ENCODE measurements at places on chromosomes 11 and 22.

DNA sequence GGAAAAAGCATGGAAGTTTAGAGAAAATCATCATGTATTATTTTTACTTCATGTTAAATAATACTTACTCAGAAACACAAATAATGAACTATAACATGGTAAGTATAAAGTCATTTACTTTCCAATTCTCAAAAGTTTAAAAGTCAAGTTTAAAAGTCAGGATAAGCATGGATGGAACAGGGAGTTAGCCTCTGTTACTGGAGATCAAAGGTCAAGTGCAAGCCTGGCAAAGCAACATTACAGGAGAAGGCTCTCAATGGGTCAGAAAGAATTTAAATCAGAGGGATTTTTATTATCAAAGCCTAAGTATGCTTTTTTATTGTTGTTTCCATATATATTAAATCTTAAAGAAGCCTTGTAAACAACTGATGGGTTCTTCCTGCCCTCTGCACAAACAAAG, 505.4 kb downstream of the KCNA4 start:
- no peak for DNase-seq

DNA sequence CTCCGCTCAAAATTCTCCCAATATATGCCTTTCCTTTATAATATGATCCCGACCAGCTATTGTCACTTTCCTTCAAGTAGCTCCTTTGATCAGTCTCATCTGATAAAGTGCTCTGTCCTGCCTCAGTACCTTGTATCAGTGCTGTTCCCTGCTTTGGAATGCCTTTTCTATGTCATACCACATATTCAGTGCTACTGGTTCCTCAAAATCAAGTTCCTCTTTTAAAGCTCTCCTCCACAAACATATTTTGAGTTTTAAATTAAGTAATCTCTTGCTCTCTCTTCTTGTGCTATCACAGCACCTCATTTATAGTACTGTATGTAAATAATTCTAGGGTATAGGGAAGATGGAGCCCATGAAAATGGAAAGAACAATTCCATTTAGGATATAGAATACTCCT, 137.1 kb upstream of the CTSC start:
- no peak for DNase-seq

DNA sequence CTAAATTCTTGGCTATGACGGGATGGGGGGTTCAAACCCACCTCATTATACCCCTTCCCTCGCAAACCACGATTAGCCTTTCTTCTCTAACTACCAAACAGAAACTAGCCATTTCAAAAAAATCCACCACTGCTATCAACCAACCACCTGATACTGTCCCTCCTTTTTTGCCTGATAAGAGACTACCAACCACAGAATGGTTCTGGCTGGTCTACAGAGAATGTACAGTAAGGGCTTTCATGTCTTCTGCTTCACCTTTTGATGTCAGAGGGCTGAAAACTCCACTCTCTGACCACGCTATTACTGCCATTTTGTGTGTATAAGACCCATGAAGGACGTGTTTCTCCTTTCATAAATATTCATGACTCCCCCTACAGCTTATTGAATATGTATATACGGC, 19.1 kb downstream of the RIC3 start:
- DNase-seq, result no peak

GRCh38 chr11:14323118-14323676, 35.8 kb downstream of the RRAS2 start:
- DNase-seq, result no peak

DNA sequence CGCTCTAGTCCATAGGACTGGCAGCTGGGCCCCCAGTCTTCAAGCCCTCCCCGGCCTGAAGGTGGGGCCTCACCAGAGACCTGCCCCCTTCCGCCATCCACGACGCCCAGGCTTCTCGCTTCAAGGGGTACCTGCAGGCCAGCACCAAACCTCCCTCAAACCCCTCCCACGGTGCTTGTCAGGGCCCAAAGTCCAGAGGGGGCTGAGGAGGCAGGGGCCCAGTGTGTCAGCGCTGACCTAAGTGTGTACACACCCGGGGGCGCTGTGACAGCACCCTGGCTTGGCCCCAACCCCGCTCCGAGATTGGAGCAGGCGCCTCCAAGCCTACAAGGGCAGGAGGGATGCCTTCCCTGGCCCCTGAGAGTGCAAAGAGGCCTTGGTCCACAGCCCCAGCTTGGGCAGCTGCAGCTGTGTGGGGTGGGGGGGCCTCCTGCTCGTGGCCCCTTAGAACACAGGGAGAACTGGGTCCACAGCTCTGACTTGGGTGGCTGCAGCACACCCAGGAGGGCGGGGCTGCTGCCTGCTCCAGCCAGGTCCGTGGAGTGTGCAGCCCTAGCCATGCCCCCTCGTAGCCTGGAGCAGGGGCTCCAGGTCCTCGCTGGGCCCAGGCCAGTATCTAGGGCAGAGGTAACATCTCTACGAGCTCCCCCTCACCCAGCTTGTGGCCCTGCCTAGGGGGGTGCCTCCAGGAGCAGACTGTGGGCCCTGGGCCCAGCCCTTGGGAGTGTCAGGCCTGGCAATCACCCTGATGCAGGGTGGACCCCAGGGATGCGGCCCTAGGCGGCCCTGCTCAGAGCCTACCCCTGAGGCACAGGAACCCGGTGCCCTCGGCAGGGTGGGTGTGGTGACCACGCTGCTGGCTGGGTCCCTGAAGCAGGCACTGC, 4.9 kb downstream of the SBF2 start:
- DNase-seq, result no peak

DNA sequence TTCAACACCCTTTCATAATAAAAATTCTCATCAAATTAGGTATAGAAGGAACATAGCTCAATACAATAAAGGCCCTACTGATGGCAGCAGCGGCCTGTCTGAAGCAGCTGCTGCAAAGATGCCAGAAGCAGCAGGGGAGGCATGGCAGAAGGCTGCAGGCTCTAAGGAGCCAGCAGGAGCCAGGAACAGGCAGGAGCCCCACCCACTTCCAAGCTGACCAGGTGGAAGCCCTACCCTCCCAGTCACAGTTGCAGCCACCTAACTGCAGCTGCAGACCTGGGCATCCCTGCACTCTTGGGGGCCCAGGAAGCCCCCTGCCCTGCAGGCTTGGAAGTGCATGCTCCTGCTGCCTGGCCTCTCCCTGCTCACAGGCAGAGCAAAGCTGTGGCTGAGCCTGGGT, 18.2 kb upstream of the OR6A2 start:
- peak; percentile 9 for DNase-seq

DNA sequence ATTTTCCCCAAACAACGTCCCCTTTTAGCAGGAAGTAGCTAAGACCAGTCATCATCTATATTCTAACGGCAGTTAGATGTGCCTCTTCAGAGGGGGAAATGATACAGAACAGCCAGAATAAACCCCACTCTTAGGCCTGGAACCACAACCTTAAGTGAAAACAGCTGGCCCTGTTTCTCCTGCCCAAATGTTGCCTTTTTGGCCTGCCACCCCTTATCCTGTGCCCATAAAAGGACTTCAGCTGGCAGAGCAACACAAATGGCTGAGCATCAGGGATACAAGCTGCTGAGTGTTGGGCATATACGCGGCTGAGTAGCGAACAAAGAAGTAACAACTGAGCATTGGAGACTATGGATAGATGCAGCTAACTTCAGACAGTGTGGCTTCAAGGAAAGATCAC, 1491.4 kb downstream of the LRRC4C start:
- DNase-seq, result no peak

GRCh38 chr11:118917481-118918127, 8.1 kb downstream of the BCL9L start:
- peak; percentile 92 for DNase-seq

GRCh38 chr11:16897470-16898061, 116.6 kb downstream of the PLEKHA7 start:
- DNase-seq, result no peak

DNA sequence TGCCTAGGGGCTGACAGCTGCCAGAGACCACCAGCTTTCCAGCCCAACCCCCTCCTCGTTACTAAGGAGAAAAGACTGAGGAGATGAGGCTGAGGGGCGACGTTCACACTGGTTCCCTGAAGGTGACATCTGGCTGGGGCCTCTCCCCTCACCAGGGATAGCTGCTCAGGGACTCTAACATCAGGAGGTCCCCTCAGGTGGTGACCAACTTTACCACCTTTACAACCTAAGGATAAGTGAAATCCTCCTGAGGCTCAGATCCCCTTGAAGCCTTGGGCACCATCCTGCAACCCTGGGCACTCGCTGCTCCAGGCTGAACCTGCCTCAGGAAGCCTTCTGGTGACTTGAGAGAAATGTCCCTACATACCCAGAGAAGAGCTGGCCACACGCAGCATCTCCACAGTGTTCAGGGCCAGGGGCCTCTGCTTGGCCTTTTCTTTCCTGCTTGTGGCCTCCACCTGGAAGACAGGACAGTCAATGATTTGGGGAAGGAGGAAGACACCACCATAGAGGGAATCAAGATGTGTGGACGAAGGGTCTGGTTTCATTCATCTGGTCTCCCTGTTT, 12.4 kb upstream of the PPM1F start:
- DNase-seq, result no peak

DNA sequence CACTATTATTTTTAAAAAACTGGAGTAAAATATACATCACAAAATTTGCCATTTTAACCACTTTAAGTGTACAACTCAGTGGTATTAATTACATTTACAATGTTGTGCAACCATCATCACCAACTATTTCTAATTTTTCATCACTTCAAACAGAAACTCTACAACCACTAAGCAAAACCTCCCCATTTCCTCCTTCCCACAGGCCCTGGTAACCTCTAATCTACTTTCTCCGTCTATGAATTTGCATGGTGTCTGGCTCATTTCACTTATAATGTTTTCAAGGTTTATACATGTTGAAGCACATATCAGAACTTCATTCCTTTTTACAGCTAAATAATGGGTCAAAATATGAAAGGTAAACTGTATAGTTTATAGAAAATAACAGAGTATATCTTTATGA, 24.4 kb downstream of the DDI1 start:
- DNase-seq, result no peak

- DNase-seq, result no peak
Observed at GRCh38 chr11:69985641-69986439, 92.3 kb upstream of the ANO1 start.

DNA sequence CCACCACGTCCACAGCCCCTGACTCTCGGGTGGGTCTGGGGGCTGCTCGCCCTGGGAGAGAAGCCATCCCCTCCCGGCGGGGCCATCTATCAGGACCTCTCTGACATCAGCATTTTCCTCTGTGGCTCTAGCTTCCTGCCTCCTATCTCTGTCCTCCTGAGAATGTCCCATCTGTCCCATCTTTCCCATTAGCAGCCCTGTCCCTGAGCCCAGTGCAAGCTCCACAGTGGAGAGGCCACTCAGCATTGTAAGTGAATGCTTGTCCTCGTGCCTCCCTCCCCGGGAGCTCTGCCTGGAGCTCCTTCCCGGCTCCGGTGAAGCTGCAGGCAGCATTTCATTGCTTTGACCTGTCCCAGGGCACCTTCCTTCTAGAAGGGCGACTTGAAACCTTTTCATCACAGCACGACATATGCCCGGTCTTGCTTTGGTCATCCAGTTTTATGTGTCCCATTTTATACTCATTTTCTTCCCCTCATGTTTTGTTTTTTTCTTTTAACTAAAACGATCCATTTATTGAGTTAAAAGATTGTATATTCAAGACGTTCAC, 49.7 kb downstream of the RTN4R start:
- no peak for DNase-seq

DNA sequence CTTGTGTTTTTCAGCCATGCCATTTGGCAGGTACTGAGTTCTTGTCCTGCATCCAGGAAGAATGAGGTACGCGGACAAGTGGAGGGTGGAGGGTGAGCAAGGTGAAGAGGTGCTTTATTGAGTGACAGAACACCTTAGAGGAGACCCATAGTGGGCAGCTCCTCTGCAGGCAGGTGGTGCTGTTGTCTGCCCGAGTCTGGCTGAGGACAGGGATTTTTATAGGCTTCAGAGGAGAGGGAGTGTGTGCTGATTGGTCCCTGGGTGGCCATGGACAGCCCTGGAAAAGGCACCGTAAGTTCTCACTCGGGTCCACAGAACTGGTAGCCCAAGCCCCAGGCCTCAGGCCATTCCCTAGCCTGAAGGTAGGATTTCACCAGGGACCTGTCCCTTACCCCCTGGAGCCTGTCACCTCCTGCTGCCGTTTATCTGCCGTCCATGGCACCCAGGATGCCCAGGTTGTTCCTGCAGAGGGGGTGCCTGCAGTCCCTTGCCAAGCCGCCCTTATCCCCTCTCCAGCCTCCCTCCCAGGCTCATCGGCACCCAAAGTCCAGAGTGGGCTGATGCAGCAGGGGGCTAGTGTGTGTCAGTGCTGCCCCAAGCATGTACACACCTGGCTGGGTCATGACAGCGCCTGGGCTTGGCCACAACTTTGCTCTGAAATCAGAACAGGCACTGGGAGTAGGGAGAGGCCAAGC, 213.6 kb downstream of the LRRC4C start:
- no peak for DNase-seq

GRCh38 chr11:9772218-9772617, 108.3 kb downstream of the SWAP70 start:
- no peak for DNase-seq

DNA sequence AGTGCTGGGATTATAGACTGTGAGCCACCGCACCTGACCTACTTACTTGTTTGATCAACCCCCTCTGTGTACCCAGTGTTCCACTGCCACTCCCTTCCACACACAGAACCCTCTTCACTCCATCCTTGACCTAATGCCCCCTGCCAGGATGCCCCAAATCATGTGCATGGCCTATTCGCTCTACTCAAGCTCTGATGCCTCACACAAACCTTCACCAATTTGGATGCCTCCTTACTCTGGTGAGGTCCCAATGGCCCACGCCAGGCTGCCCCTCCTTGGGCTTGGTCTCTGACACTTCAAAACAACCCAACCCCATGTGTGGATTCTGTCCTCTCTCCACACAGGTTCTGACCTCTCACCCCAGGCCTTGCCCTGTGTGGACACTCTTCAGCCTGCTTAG, 9.4 kb upstream of the PSMC3 start:
- DNase-seq, result no peak

DNA sequence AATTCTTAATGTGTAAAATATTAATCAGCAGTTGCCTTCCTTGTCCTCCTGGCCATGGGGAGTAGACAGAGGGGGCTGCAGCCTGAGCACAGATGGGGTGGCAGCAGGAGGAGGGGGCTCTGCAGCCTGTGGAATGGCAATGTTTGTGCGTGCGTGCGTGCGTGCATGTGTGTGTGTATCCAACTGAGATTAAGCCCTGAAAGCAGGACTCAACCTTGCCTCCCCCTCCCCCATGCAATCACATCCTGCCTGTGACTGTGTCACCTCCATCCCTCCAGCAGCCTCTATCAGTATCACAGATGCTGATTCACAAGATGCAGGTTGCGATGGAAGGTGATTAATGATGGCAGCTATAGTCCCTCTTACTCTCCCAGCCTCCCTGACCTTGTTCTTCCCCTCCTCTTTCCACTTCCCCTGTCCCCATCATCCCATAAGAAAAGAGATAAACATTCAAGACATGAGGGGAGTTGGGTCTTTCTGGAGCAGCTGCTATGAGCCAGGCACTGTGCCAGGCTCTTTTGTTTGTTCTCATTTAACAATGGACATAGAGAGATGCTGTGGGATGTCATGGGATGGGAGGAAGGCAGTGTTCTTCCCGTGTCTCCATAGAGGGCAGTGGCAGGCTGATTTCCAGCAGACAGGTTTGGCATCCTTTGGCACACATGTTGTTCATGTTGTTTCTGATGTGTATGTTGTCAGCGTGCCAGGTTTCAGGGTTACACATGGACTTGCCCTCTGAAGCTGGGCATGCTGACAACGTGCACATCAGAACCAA, 43.8 kb upstream of the NECTIN1 start:
- no peak for DNase-seq

All from HCEC 1CT (cell line).